ENCODE measurements at places on chromosomes 13 and 19.

GRCh38 chr13:80857321-80857720 lies 516.4 kb upstream of the SPRY2 start:
- DNase-seq: no peak

DNA sequence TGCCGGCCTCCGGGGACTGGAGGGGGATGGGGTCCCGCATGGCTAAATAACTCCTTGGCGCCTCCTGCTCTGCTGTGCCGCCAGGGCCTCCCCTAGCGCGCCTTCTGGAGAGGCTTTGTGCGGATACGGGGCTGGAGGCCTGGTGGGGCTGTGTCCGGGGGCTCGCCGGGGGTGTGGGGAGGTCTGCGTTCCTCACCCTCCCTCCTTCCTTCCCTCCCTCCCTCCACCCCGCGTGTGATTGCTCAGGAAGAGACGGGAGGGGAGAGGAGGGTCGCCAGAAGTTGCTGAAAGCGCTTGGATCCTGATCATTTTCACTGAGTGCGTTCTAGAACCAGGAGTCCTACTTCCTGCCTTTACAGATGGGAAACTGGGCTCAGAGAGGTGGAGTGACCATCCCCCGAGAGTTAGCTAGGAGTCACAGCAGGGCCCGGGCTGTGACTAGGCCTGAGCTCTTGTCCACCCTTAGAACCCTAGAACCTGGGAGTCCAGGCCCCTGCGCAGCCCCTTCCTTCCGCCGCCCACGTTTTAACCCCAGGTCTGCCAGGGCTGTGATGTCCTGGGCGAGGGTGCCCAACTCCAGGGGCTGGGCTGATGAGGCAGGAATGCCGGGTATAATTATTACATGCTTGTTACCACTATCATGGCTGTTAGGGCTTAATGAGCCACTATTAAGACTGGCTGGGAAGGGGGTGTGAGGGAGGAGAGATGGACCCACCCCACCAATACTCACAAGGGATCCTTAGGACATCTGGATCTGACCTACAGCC lies 782 bp upstream of the JUND start:
- no peak for DNase-seq

DNA sequence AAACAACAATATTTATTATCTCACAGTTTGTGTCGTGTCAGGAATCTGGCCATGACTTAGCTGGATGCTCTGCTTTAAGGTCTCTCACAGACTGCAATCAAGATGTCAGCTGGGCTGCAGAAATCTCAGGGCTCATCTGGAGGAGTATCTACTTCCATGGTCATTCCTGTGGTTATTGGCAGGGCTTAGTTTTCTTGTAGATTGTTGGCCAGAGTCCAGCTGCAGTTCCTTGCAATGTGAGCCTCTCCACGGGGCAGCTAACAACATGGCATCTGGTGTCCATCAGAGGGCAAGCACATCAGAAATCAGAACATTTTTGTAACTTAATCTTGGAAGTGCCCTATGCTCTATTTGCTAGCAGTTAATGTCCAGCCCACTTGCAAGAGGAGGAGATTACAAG lies 45.7 kb upstream of the TDRD3 start:
- peak; percentile 78 for DNase-seq

GRCh38 chr13:24249624-24250023 lies 59.8 kb upstream of the C1QTNF9 start:
- no peak for DNase-seq

DNA sequence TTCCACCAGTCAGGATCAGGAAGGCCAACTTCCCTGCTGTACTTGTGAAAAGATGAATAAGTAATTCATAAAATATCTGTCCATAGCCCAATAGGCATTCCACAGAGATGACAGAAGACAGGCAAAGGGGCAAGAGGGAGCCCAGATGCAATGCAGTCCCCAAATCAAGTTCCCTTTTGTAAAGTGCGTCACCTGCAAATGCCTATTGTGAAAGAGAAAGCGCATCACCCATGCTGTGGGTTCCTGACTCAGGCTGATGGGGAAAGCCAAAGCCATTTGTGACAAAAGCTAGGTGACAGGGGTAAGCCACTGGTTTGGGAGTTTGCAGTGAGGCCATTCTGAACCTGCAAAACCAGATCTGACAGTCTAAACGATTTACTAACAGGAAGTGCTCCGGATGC lies 157.5 kb upstream of the ZNF536 start:
- DNase-seq: no peak

GRCh38 chr13:44876782-44877324 lies 112.4 kb downstream of the NUFIP1 start:
- DNase-seq: no peak

- peak; percentile 18 for DNase-seq
These were observed 49.9 kb downstream of the KCTD12 start for GRCh38 chr13:76836311-76836710.

- no peak for DNase-seq
These were observed 2.2 kb downstream of the MRPL4 start for GRCh38 chr19:10254244-10254643.

GRCh38 chr13:112967686-112968379 lies 1.2 kb upstream of the MCF2L start:
- no peak for DNase-seq

DNA sequence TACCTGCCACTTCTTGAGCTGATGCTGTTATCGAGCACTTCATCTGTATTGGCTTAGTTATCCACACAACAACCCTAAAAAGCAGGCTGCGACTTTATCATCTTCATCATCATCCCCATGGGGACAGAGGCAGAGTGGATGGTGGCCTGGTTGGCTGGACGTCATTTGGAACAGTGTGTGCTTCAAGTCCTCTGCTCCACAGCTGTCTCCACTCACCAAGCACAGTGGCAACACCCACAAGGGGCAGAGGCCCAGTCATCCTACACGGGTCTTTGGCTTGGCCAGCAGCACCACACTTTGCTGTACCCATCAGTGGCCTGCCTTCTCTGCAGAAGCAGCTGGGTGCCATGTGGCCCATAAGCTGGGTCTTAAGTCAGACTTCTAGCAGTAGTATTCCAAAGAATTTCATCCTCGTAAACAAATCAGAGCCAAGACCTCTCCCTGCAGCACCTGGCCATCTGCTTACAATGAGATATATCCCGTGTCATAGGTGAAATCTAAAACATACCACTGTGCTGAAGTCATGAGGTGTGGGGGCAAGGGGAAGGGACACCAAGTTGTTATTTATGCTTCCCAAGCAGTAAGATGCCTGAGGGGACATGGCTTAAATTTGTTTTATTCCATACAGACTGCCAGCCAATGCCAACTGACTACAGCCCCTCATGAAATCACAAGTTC lies 47.9 kb upstream of the EPHX3 start:
- no peak for DNase-seq

- peak; percentile 26 for DNase-seq
These were observed 1.1 kb downstream of the HSPB6 start for GRCh38 chr19:35755550-35756376.

GRCh38 chr13:44148159-44148914 lies 225.3 kb upstream of the SERP2 start:
- no peak for DNase-seq

DNA sequence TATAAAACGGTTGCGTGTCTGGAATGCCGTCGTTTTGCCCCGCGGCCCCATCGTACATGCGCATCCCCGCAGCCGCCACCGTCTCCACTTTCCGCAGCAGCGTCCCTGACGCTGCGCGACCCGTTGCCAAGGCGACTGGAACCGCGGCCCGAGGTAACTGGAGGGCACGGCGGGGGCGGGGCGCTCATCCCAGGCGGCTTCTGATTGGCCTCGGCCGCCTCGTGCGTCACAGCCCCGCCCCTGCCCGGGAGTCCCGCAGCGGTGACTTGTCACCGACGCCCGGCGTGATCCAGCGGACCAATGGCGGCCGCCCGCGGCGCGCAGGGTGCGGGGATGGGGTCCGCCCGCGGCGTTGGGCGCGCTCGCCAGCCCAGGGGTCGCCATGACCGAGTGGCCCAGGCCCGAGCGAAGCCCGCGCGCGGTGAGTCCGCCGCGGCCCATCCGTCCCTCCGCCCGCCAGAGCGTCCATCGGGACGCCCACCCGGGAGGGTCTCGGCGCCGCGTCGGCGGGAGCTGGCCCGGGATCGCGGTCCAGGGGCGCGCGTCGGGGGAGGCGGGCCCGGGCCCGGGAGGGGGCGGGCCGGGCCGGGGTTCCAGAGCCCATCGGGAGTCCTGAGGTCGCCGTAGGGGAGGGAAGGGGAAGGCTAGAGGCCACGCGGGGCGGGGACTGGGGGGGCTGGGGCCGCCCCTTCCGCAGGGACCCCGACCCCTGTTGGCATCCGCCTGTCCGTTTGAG lies at the start of gene ZSCAN1:
ZSCAN1 (plus strand) TSS at position 285 of the 736 bp plus-strand sequence. CDS start 3,812 bp downstream, outside the sequence.
- peak; percentile 84 for DNase-seq

DNA sequence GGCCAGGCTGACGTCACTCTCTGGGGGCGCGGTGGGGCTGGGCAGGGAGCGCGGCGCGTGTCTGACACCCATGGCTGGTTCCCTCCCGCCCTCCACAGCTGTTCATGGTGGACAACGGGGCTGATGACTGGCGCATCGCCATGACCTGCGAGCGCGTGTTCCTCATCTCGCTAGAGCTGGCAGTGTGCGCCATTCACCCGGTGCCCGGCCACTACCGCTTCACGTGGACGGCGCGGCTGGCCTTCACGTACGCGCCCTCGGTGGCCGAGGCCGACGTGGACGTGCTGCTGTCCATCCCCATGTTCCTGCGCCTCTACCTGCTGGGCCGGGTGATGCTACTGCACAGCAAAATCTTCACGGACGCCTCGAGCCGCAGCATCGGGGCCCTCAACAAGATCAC lies 14.7 kb downstream of the KCNN1 start:
- DNase-seq: no peak

DNA sequence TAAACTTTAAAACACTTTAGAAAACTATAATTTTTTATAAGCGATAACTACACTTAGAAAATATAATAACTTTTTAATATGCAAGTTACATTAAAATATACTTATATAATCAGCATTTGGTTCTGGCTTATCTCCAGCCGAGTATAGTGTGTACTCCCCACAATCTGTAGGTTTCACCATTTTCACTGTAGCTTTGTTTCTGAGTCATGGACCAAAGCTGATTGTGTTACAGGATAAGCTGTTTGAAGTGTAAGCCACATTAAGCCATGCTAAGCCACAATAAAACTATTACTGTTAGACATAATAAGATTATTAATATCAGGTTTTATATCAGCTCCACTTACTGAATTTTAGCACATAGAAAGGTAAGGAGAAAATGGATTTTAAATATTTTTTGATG lies 43.8 kb downstream of the CCDC122 start:
- peak; percentile 54 for DNase-seq

DNA sequence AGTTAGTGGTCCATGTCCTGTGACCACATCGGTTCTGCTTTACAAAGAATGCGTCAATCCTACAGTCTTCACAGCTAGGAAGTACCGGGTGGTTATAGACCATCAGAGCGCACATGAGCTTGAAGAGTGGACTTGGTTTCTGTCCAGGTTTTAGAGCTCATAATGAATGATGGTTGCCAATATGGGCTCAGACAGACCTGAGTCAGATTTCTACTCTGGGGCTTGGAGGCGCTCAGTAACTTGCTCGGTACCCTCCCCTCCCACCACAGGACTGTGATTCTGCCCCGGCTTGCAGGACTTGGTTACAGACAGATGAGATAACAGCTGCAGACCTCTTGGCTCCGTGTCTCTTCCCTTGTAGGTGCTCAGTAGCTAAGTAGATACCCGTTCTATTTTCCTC lies 284.7 kb downstream of the TSHZ3 start:
- no peak for DNase-seq

GRCh38 chr19:45163156-45163555 lies 2.4 kb upstream of the NKPD1 start:
- DNase-seq: no peak

- peak; percentile 57 for DNase-seq
These were observed at the start of gene TBXA2R for GRCh38 chr19:3606690-3607289. TBXA2R (minus strand) TSS chr19:3606875; CDS start chr19:3600634, 6,241 bp downstream.

- no peak for DNase-seq
These were observed 128.5 kb downstream of the GPC6 start for GRCh38 chr13:93355094-93355493.

DNA sequence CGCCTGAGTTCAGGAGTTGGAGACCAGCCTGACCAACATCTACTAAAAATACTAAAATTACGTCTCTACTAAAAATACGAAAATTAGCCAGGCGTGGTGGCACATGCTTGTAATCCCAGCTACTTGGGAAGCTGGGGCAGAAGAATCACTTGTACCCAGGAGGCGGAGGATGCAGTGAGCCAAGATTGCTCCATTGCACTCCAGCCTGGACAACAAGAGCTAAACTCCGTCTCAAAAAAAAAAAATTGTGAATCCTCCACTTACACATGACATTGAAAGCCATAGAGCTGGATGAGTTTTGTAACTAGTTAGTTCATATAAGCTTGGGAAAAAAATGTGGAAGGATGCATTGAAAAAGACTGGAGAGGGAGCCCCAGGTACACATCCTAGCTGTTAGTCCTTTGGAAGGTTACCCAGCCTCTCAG lies 452 bp upstream of the PSMD8 start:
- DNase-seq: no peak

GRCh38 chr19:887072-887471 lies 5.9 kb downstream of the MED16 start:
- DNase-seq: peak; percentile 22

DNA sequence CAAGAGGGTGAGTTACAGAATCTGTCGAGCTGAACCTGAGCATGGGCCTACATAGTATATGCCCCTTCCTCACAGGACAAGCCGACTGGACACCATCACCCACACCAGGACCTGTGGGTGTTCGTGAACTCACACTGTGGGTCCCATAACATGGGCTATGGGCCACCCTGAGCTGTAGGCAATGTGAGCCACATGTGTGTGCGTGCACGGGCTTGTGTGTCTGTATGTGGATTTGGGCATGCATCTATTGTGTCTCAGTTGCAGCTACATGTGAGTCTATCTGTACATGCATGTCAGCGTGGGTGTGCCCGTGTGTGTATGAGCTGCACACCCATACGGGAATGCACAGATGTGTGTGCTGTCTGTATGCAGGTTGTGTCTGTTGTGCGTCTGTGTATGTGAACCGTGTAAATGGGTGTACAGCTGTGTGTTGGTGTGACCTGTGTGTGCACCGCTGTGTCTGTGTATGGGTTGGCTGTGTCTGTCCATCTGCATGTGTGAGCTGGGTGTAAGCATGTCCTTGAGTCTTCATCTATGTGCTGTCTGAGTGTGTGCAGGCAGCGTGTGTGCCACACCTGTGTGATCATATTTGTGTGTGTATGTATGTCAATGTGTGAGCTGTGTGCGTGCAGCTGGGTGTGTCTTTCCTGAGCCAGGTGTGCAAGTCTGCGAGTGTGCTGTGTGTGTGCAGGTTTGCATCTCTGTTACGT lies 1.7 kb downstream of the NOTCH3 start:
- DNase-seq: no peak

DNA sequence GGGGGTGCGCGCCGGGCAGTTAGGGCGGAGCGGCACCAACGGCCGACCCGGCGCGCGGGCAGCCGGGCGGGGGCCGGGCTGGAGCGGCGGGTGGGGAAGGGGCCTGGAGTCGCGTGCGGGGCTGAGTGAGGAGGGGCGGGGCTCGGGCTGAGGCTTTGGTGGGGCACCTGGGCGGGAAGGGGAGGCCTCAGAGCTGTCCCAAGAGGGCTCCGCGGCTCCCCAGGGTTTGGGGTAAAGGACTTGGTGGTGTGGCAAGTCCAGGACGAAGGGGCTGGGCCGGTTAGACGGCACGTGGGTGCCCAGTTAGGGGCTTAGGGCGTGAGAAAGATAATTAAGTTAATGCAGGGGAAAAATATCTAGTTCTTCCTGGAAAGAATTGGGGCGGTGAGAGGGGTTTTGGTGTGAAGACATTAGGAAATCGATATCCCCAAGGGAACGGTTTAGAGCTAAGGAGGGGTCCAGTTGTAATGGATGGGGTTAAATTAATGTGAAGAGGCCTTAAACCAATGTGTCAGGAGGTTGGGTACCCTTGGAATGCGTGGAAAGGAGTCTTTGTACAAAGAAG lies 496 bp downstream of the ZNF574 start:
- DNase-seq: no peak

- DNase-seq: no peak
These were observed 17.8 kb downstream of the HNRNPM start for GRCh38 chr19:8462571-8462970.

GRCh38 chr13:41006306-41006705 lies 12.8 kb downstream of the ELF1 start:
- DNase-seq: no peak

All from brain microvascular endothelial cell (primary cell).